Activated T-cell treated with anti-CD3 and anti-CD28 coated beads, Interleukin-2, amount 50 U/mL, for 72 hours (primary cell): ENCODE measurements at places on chromosomes 5 and 9. TPM values are rescaled to one million over a fixed set of nuclear protein-coding genes. Genes with fewer than 3 reads are reported as not detected.

The ZBED3 gene
- total RNA-seq: 8.7 TPM

DNA sequence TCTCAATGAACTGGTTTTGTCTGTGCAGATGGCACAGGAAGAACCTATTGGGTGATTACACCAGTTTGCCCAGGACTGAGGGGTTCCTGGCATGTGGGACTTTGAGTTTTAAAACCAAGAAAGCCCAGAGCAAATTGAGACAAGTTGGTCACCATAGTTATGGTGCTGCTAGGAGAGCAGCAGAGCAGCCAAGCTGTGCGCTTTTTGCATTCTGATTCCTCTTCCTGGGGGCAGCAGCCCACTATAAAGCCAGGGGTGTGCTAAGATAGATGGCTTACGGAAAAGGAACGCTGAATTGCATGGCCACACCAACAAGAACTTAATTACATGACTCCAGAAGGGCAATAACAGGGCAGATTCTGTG lies 49.7 kb downstream of the TIMD4 start:
- DNase-seq: no peak
- H3K4me1 ChIP-seq: peaks cover 57% of the 10 kb centered on the region
- peak overlapping the region; percentile 60 for H3K4me3 ChIP-seq
- peaks cover 23% of the 10 kb centered on the region for H3K36me3 ChIP-seq
- H3K27me3 ChIP-seq: no peaks in the 10 kb centered on the region
- peak overlapping the region; percentile 58 for H3K27ac ChIP-seq

DNA sequence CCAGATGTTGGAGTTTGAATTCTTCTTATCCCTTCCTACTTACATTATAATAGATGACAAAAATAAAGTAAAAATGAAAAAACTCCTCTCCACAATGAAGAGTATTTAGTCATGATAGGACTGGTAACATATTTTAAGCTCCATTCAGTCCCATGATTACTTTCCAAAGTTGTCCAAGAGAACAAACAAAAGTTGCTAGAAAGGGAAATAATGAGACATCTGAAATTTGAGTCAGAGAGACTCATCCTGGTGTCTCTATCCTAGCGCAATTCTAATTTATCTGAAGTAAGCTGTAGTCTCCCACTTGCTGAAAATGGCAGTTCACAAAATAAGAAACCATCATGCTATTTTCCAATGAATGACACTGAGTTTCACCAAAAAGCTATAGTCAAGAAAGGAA lies 152.2 kb downstream of the BNC2 start:
- no peaks in the 10 kb centered on the region for H3K27me3 ChIP-seq
- H3K4me3 ChIP-seq: no peak overlapping the region
- H3K27ac ChIP-seq: no peak overlapping the region

GRCh38 chr9:136119061-136119882 lies 597 bp upstream of the TMEM250 start:
- no peak for DNase-seq
- no peaks in the 10 kb centered on the region for H3K36me3 ChIP-seq
- peak overlapping the region; percentile 76 for H3K4me3 ChIP-seq
- no peak overlapping the region for H3K27ac ChIP-seq

DNA sequence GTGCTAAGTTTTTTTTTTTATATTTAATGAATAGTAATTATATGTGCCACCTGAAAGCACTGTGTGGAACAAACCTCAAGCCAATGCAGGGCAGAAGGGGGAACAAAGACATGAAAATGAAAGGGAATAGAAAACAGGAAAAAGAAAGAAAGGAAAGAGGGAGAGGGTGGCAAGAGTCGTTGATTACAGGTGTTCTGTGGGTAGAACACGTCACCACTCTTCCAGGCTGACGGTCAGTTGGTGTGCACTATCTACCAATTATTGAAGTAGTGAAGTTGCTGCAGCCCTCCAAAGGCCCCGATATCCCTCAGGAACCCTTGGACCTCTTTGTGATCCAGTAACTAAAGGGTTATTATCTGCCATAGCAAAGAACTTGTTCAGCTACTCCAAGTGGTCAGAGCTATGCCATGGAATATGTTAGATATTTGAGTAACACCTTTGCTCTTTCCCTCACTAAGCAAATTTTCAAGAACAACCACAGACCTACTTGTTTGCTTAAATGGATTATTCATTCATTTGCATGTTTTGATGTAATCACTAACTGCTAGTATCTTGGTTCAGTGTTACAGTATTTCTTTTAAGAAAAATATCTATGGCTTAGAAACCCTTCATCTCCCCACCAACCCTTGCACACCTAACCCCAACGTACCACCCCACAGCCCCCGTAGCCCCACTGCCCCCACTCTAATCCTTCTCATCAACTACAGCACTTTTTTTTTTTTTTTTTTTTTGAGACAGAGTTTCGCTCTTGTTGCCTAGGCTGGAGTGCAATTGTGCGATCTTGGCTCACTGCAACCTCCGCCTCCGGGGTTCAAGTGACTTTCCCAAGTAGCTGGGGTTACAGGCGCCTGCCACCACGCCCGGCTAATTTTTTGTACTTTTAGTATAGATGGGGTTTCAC lies 31.3 kb downstream of the FYB1 start:
- DNase-seq: no peak
- peaks cover 96% of the 10 kb centered on the region for H3K4me1 ChIP-seq
- H3K4me3 ChIP-seq: peak overlapping the region; percentile 84
- peak overlapping the region; percentile 98 for H3K27ac ChIP-seq
- no peaks in the 10 kb centered on the region for H3K36me3 ChIP-seq

GRCh38 chr5:59445741-59446140 lies 447.8 kb downstream of the PDE4D start:
- H3K4me1 ChIP-seq: no peaks in the 10 kb centered on the region
- no peak for DNase-seq
- no peak overlapping the region for H3K4me3 ChIP-seq

The CBY3 gene
- total RNA-seq: 0.44 TPM

DNA sequence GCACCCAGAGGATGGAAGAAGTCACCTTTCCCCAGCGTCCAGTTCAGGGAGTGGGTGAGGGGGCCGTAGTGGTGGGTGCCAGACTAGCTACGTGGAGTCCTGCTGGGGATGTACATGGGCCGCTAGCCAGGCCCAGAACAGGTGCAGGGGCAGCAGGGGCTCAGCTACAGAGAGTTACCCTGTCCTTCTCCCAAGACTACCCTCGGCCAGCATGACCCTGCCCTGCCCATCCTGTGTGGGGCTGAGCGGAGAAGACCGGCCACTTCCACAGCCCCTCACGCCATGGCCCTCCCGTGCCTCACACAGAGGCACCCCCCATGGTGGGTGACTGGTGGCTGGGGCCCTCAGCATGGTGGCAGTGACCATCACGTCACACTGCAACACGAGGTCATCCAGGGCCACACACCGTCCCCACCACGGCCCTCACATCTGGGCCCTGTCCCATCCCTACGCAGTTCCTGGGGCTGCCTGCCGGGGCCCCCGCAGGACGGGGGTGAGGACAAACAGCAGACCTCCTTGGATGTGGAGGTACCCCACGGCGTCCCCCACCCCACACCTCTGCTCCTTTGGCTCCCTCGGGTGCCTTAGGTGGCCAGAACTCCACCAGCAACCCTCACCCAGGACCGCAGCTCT lies 977 bp upstream of the DPP7 start:
- no peaks in the 10 kb centered on the region for H3K27me3 ChIP-seq
- peaks cover 12% of the 10 kb centered on the region for H3K4me1 ChIP-seq
- peak overlapping the region; percentile 62 for H3K4me3 ChIP-seq
- no peaks in the 10 kb centered on the region for H3K36me3 ChIP-seq
- H3K27ac ChIP-seq: no peak overlapping the region

The ADAMTS6 gene
- total RNA-seq: 2.5 TPM

- no peaks in the 10 kb centered on the region for H3K36me3 ChIP-seq
- H3K4me1 ChIP-seq: no peaks in the 10 kb centered on the region
- no peak overlapping the region for H3K27ac ChIP-seq
- H3K27me3 ChIP-seq: peaks cover 56% of the 10 kb centered on the region
- H3K4me3 ChIP-seq: no peak overlapping the region
- no peak for DNase-seq
Measured at GRCh38 chr5:175775416-175775815, 96.0 kb upstream of the CPLX2 start.

DNA sequence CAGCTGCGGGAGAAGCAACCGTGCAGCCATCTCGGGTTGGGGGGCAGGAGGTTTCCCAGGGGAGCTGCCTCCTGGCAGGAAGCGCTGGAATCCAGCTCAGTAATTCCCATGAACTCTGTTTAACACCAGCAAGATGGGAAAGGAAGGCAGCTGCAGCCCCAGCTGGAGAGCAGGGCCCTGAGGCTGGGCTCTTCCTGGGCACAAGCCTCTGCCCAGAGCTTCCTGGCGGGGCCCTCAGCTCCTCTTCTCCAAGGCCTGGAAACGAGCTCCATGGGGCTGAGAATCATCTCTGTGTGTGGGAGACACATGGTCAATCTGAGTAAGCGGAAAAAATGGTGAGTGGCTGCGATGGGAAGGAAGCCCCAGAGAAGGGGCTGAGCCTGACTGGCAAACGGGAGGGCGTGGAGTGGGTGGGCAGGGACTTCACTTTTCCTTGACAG lies 6.3 kb downstream of the MRPL36 start:
- peaks cover 90% of the 10 kb centered on the region for H3K4me1 ChIP-seq
- peak overlapping the region; percentile 97 for H3K27ac ChIP-seq
- no peaks in the 10 kb centered on the region for H3K36me3 ChIP-seq
- no peaks in the 10 kb centered on the region for H3K27me3 ChIP-seq

- H3K27me3 ChIP-seq: no peaks in the 10 kb centered on the region
- H3K27ac ChIP-seq: no peak overlapping the region
- H3K4me1 ChIP-seq: peaks cover 18% of the 10 kb centered on the region
- no peak for DNase-seq
- H3K4me3 ChIP-seq: no peak overlapping the region
Measured at GRCh38 chr5:95628933-95629332, 9.0 kb downstream of the GPR150 start.

DNA sequence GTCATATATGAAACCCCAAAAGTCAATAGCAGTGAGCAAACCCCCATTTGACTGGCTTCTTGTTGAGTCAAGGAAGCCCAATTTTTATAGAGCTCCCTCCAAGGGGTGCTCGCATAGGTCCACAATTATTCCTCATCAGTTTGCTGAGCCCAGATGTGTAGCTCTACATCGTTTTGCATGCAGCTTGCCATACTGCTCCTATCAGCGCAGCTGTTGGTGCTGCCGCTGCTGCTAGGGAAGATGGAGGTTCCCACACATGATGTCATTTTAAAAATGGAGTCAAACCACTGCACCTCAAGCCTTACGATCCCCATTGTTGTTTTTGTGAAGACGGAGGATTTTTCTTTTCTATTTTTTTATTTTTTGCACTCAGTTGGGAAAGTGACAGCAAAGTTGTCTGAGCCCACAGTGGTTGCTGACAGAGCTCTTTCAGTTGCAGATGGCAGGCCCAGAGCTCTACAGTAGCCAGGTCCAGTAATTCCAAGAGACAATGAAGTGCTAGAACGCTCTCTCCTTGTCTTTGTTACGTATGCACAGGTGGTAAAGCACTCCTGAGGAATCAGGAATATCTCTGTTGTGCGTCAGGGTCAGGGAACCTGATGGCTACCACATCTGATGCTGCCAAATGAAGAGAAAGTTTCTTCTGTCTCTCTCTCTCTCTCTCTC lies 23.2 kb upstream of the C5orf63 start:
- no peak overlapping the region for H3K27ac ChIP-seq
- H3K4me3 ChIP-seq: no peak overlapping the region
- DNase-seq: no peak
- H3K27me3 ChIP-seq: no peaks in the 10 kb centered on the region
- no peaks in the 10 kb centered on the region for H3K4me1 ChIP-seq
